ENCODE measurements at places on chromosomes 6 and 20.

- no peak for DNase-seq
Observed at GRCh38 chr20:31605902-31606803, 1.1 kb downstream of the ID1 start.

DNA sequence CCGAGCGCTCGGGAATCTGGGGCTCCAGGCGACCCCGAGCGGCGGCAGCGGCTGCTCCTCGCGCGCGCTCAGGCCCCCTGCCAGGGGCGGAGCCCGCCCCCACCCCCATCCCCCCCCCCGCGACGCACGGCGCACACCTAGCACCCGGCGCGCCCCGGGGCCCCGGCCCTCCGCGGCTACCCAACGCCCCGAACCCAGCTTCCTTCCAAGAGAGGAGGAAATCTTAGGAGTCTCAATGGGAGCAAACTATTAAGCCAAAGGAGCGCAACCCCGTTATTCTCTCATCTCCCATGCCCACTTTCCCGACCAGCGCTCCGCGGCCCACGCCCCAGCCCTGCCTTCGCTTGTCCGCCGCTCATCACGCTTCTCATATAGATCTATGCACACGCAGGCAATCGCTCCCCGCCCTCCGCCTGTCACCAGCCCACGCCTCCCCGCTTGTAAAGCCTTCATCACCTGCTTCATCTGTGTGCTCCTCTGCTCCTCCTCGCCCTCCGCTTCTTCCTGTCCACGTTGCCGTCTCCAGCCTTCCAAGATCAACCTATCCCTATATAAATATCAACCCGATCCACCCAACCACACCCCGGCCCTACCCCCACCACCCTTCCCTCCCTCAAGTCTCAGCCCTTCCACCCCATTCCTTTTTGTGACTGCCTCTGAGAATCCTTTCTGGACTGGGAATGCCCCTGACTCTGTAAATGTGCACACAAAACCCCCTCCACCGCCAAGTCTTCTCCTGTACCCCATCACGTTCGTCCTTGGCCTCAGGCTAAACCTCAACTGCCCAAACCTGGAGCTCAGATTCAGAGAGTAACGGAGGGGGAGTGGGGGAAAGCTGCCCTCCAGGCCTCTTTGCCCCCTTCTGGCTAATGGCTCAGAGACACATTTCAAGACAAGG lies at the start of gene DLK2:
TSS of gene DLK2 (minus strand) at position 18 of the 898 bp plus-strand sequence. CDS start 723 bp downstream, outside the sequence.
- peak; percentile 19 for DNase-seq

DNA sequence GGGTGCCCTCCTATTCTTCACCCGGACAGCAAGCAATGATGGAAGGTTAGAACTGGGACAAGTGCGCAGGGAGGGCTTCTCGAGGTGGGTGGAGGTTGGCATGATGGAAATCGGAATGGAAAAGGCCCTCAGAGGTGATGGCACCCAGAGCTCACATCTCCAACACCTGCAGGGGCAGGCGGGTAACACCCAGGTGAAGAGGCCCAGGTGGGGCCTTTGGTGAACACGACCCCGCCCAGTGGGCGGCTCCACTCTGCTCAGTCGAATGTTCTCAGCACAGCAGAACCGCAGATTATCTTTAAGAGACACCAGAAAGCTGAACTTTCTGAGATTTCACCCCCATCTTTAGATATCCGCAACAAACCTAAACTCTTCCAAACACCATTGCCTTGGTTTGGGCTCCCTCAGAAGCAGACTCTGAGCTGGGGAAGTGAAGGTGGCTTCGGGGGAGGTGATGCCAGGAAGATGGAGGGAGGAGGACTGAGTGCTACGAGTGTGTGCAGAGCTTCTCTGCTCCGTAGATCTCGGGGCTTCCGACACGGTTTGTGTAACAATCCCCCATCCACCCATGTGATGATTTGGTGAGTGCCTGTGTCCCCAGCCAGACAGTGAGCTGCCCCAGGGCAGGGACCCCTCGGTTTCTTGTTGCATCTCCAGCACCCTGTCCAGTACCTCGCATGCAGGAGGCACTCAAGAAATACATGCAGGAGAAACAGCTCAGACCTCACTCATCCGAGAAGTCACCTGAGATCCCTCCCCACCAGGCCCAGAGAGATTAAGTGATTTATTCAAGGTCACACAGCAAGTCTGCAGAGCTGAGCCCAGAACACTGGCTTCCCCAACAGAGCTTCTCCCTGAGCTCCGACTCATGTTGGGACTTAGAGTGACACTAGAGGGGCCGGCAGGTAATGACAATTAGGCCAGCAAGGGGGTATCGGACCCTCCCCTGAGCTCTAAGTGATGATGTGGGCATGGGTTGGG lies 45.4 kb downstream of the BPIFB1 start:
- no peak for DNase-seq

- no peak for DNase-seq
Observed at GRCh38 chr20:10314198-10314597, 95.6 kb downstream of the SNAP25 start.

DNA sequence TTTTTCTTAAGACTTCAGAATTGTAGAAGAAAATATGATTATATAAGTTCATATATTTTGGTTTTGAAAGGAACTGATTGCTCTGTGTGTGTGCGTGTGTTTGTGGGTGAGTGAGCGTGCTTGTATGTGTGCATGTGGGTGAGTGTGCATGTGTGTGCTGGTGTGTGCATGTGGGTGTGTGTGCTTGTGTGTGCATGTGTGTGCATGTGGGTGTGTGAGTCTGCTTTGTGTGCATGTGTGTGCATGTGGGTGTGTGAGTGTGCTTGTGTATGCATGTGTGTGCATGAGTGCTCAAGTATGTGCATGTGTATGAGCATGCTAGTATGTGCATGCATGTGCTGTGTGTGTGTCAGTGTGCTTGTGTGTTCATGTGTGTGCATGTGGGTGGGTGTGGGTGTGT lies 238.5 kb downstream of the CDC5L start:
- no peak for DNase-seq

DNA sequence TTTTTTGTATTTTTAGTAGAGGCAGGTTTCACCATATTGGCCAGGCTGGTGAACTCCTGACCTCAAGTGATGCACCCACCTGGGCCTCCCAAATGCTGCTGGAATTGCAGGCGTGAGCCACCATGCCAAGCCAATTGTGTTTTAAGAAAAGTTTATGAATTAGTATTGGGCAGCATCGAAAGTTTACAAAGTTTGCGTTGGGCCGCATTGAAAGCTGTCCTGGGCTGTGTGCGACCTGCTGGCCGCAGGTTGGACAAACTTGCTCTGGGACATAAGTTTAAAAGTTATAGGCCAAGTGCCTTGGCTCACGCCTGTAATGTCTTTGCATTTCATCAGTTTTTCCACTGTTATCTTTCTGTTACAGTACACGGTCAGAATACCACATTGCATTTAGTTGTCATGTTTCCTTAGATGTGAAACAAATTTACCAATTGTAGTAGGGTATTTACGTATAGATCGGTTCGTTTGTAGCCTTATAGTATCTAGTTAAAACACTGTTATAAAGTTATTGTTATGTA lies 39.5 kb downstream of the ASXL1 start:
- no peak for DNase-seq

Data from Jurkat, Clone E6-1 (cell line).